Kidney capillary endothelial cell (primary cell): ENCODE measurements at places on chromosomes 4 and X.

- DNase-seq = no peak
Measured at GRCh38 chr4:7980036-7980435, 40.4 kb upstream of the AFAP1 start.

GRCh38 chrX:145856181-145856580, 38.6 kb downstream of the SLITRK2 start:
- no peak for DNase-seq

DNA sequence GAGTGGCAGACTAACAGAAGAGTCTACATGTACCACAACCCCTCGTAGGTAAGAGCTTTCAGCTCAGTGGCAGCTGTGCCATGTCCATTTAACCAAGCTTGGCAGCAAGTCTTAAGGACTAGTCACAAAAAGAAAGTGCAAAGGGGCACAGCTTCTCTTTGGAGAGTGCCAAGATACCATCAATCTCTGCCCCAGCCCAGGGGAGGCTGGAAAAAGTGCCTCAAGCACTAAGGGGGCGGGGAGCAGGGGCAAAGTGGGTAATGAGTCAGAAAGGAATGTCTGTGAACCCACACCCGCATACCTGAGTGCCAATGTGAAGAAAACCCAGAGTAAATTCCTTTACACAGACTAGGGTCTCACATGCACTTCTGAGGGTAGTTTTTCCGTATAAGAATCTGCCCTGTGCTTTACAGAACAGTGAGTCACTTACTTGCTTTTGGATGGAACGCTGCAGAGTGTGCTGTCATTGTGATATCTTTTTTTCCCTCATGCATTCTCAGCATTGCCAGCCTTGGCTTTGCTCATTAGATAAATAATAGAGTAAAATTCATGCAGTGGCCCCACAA, 219.8 kb downstream of the ZNF674 start:
- DNase-seq = peak; percentile 18

- DNase-seq = no peak
Measured at GRCh38 chr4:184024637-184025036, 119.5 kb downstream of the STOX2 start.
